ENCODE measurements at places on chromosomes 13 and 19.

DNA sequence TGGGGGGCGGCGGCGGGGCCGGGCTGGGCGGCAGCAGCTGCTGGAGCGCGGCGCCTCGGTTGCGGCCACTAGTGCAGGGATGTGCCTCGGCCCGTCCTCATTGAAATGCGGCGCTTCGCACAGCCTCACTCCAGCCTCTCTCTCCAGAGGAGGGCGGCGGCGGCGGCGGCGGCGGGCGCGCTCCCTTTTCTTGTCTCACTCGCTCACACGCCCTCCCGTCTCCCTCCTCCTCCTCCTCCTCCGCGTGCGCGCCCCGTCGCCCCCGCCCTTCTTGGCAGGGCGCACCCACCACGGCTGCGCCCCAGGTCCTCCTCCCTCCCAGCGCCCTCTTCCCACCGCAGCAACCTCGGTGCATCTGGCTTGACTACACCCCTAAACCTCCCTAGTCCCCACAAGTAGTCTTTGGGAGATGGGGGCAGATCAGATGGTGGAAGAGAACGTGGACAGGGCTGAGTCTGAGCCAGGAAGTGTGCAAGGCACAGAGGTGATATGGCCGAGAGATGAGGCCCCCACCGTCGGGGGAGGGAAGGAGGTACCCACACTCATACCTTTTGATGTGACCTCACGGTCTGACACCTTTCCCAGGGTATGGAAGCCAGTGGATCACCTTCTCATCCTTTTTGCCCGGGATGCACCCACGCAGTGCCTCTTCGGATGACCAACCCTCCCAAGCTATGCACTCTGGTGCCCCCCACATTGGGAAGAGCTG is at the start of gene DCLK1:
Gene DCLK1, minus strand, starts transcription at position 161 of the 709 bp plus-strand sequence.
- peak; percentile 92 for DNase-seq

- DNase-seq: no peak
These were observed 6.1 kb downstream of the MZF1 start for GRCh38 chr19:58566989-58567388.

DNA sequence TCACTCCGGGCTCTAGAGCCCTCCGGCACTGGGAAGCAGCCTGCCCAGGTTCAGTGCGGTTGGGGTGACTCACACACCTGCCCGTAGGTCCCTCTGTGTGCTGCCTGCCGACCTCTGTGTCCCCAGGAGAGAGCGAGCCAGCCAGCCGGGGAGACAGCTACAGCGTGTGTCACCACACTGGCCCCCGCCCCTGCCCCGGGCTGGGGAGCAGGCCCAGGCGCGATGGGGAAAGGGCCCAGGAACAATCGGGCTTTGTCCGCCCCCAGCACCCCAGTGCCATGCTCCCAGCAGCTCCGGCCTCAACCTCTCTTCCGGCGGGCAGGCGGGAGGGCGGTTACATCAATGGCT is at the start of gene KLK6:
Gene KLK6, minus strand, starts transcription at position 179 of the 348 bp plus-strand sequence. CDS start 1,487 bp downstream, outside the sequence.
- no peak for DNase-seq

DNA sequence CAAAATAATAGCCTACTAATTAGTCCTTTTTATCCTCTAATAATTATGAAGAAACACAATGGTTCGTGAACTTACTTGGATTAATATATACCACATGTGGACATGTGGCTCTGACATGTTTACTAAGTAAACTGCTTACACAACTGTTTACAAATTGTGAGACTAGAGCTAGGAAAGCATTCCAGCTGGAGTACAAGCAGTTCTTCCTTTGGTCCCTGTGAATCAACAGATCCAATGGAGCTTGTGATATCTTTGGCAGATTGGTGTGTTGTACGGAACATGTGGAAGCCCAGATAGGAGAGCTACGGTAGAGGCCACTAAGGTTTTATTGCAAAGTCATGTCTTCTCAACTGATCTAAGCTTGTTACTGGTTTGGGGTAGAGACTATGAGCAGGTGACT is 145.5 kb upstream of the SPRY2 start:
- no peak for DNase-seq

Measured in eye (tissue), 1 donor.